ENCODE measurements at places on chromosomes 5 and 9. TPM values are rescaled to one million over a fixed set of nuclear protein-coding genes. Genes with fewer than 3 reads are reported as not detected.

Gene CCNO
- 0.17 TPM for total RNA-seq

Gene MLANA
- total RNA-seq = not detected

Gene GRPEL2
- total RNA-seq = 9.7 TPM

Gene WWC1
- total RNA-seq = 0.17 TPM

Gene CTXN3
- total RNA-seq = not detected

Gene ADRB2
- 0.32 TPM for total RNA-seq

Gene NFIL3
- 17.7 TPM for total RNA-seq

Gene IGFBPL1
- not detected for total RNA-seq

Gene LECT2
- total RNA-seq = not detected

Gene ANKRD34B
- total RNA-seq = not detected

Gene ZNF483
- total RNA-seq = 1.9 TPM

Gene PCDHGA7
- 5.7 TPM for total RNA-seq

Gene HAVCR1
- total RNA-seq = not detected

Gene TMEM174
- total RNA-seq = not detected

Gene UBLCP1
- total RNA-seq = 11.2 TPM

Gene MYORG
- 0.63 TPM for total RNA-seq

Gene NMUR2
- not detected for total RNA-seq

Gene RANBP3L
- total RNA-seq = under 0.01 TPM

Gene SLC36A3
- not detected for total RNA-seq

Gene ECSCR
- total RNA-seq = not detected

Gene IFNB1
- total RNA-seq = not detected

Gene GPRIN1
- 3.2 TPM for total RNA-seq

Gene OMD
- total RNA-seq = 0.95 TPM

Gene RMI1
- 3.8 TPM for total RNA-seq

Gene FLT4
- 0.09 TPM for total RNA-seq

Gene PTGER4
- total RNA-seq = 5.2 TPM

Gene TMOD1
- total RNA-seq = 0.16 TPM

All from bronchial smooth muscle cell (primary cell).